ENCODE measurements at places on chromosomes 16 and 17. TPM values are rescaled to one million over a fixed set of nuclear protein-coding genes. Genes with fewer than 3 reads are reported as not detected.
A peak's percentile ranks its signal among the peaks of the same experiment; 100 is the strongest.

- no peak for DNase-seq
These were observed 3.5 kb upstream of the ARMC5 start for GRCh38 chr16:31455601-31456314.

GRCh38 chr16:85898521-85899442, at the start of gene IRF8:
IRF8 (plus strand) TSS chr16:85899162; CDS start chr16:85903016, 3,854 bp downstream.
- no peak for DNase-seq

GRCh38 chr16:81137754-81138153, 41.6 kb upstream of the GCSH start:
- DNase-seq: no peak

- no peak for DNase-seq
These were observed 18.6 kb upstream of the ENDOV start for GRCh38 chr17:80396157-80397033.

DNA sequence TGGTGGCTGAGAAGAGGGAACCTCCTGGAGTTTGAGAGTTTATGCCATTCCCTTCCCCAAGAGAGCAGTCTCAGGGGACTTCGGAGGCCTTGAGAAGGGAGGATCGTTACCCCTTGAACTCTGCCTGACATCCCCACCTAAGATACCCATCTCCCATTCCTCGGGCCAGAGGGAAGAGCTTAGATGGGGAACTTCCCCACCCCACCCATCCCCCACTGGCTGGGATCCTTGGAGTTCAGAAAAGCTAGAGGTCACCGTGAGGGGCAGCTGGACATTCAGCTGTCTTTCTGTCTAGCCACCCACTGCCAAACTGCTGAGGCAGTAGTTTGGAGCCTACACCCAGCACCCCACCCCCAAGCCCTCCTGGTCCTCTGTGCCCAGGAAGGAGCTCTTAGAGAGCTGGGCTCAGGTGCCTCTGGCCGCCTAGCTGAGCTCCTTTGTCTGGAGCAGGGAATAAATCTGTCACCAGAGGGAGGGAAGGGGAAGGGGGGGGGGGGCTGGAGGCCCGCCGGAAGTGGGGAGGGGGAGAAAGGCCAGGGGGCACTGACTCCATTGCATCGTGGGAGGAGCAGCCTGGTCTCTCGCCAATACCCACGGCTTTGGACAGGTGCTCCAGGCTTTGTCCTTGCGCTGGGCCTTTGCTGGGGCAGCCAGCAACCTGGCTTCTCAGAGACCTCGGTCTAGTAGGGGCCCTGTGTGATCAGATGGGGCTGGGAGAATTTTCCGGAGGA, 1.0 kb downstream of the HSD11B2 start:
- no peak for DNase-seq

- DNase-seq: no peak
These were observed 117.4 kb downstream of the HIC1 start for GRCh38 chr17:2172077-2172851.

GRCh38 chr16:84922351-84923120, 88.8 kb downstream of the ZDHHC7 start:
- no peak for DNase-seq

DNA sequence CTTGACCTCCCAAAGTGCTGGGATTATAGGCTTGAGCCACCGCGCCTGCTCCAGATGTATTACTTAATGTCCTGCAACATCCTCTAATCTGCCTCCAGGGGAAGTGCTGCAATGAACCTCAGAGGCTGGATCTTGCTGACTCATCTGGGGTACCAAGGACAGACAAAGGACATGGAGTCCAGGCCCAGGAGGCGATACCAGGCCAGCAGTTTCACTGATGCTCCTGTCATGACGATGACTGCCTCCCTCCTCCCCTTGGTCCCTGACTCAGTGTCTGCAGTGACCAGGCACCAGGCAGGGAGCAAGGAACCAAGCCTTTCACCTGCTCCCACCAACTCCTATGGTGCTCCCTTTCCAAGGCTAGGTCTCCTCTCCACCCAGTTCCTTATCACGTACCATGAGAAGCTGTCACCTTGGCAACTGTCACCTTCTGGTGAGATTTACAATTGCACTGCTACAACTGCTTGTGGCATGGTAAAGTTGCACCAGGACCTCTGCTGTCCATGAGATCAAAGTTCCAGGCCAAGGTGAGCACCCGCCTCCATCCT, 21.6 kb upstream of the PHOSPHO1 start:
- DNase-seq: no peak

- no peak for DNase-seq
These were observed 336.2 kb downstream of the SLC39A11 start for GRCh38 chr17:72756256-72756655.

GRCh38 chr16:50642349-50642748, 38.8 kb downstream of the SNX20 start:
- no peak for DNase-seq

DNA sequence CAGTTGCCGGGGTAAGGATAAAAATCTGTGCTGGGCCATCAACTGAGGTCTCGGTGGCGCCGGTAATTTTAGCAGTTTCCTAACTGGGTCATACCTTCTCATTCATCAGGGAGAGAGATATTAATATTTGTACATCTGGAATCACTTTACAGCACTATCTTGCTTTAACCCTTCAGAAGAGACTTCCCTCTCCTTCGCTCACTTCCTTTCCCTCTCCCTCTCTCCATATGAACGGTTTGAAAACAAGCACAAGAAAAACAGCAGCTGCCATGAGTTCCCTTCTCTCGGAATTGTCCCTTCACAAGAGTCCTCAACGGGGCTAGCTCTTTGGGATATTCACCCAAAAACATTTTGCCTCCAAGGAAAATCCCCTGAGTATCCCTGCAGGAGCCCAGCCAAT, 144.3 kb upstream of the NOG start:
- DNase-seq: no peak

DNA sequence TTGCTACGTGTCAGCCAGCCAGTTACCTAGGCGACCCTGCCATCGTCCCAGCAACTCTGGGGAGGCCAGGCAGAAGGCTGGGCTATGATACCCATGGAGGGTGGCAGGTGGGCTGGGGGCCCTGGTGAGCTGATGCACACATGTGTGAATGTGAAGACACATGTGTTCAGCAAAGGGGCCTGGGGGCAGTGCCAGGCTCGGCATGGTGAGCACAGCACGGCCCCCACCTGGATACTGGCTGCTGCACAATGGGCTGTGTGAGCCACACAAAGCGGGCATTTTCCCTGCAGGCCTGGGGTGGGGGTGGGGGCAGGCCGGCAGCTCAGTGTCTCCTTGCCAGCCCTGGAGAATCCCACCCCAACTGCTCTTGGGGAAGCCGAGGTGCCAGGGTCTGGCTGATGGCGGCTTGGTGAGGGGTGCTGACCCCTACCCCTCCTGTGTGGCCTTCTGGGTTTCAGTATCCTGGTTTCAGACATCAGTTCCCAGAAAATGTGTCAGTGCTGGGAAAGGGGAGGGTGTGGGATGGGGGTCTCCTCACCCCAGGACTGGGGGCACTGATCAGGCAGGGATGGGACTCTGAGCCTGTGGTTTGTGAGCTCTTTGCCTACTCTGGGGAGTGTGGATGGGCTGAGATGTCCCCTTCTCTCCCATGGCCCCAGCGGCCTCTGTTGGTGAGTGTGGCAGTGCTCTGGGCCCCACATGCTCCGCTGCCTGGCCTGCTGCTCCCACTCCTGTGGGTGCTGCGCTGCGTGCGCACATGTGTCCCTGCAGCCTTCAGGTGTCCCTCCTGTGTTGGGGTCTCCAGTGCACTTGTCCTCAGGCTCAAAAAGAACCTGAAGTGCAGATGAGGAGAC, 5.1 kb downstream of the LLGL1 start:
- no peak for DNase-seq

- no peak for DNase-seq
These were observed 96.5 kb downstream of the GOSR1 start for GRCh38 chr17:30573603-30574175.

- no peak for DNase-seq
These were observed 57.9 kb upstream of the CACNG4 start for GRCh38 chr17:66906321-66907278.

DNA sequence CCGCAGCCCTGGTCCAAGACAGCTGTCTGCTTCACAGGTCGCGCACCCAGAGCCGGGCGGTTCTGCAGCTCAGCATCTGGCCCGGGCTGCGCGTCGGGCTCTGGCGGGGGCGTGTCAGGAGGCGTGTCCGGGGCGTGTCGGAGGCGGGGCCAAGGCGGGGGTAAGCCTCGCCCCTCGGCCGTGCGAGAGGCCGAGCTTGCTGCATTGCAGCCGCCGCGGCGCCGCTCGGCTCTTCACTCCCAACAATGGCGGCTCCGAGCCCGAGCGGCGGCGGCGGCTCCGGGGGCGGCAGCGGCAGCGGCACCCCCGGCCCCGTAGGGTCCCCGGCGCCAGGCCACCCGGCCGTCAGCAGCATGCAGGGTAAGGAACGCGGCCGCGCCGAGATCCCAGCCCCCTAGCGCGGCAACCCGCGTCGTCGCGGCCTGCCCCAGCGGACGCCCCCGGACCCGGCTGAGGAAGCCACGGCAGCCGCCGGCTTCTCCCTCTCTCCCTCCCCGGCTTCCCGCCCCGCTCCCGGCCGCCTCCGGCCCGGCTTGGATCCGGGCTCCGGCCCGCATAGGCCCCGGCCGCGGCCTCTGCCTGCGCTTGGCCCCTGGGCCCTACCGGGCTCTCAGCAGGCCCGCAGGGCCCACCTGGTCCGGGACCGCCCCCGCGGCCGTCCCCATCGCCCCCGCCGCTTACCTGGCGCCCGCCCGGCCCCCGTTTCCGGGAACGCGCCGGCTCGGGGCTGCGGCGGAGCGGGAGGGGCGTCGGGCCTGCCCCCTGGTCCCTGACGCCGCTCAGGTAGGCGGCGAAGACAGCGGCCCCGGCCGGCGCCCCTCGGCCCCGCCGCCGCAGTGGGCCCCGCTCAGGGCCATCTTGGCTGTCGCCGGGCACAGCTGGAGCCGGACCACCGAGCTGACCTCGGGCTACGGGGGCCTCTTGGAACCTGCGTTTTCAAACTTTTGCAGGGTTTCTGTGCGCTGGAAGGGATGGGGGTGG, at the start of gene MAP2K4:
Gene MAP2K4 (plus strand): TSS at position 236 of the 981 bp plus-strand sequence. CDS start 10 bp downstream, at position 246.
- peak; percentile 99 for DNase-seq

DNA sequence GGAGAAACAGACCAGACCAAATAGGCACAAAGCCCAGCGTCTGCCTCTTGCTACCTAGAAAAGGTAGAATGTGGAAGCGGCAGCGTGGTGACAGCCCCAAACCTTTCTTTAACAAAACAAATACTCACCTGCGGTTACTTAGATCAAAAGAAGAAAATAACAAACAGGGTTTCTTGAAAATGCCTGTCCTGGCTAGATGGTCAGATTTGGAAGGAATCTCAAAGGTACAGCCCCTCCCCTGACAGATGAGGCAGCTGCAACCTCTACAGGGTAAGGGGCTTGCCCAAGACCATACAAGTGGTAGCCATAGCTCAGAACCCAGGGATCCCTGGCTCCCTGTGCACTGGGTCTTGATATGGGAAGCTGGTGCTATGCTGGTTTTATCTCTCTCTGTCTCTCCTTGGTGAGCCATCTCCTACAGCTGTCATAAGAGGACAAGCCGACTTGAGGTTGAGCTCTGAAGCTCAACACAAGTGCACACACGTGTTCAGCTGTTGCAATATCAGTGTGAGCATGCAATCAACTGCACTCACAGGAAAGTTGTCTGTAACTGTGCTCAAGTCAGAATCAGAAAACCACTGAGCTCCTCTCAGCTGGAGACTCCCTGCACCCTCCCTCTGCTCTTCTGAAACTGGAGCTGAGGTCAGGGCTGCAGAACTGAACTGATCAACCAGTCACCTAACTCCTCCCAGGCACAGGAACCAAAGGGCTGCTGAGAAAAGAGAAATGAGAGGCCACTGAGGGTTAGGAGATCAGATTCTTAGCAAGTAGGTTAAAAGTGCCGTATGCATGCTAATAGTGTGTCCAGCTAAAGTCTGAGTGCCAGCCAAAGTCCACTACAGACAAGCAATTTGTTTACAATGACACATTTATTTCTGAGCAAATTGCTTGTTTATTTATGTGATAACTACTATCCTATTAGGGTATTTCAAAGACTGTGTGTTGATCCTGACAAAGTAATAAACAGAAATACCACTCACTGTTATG, 6.1 kb upstream of the RNF157 start:
- DNase-seq: no peak

The CMTR2 gene
- total RNA-seq: 10.4 TPM

The DYNLL2 gene
- total RNA-seq: 41.0 TPM

The GPR142 gene
- total RNA-seq: not detected

The MYL4 gene
- total RNA-seq: not detected

The EPX gene
- total RNA-seq: not detected

The TSNAXIP1 gene
- 0.63 TPM for total RNA-seq

The HMOX2 gene
- 58.8 TPM for total RNA-seq

The TP53TG3B gene
- total RNA-seq: not detected

Measured in T-helper 17 cell (primary cell).